ENCODE measurements at places on chromosomes 6 and 20.

GRCh38 chr20:61799394-61799923 is 266.2 kb downstream of the TAF4 start:
- DNase-seq, result no peak

- DNase-seq, result no peak
These were observed 35.7 kb upstream of the GABRR1 start for GRCh38 chr6:89252907-89253306.

- no peak for DNase-seq
These were observed 71.8 kb upstream of the PHACTR2 start for GRCh38 chr6:143605906-143606521.

DNA sequence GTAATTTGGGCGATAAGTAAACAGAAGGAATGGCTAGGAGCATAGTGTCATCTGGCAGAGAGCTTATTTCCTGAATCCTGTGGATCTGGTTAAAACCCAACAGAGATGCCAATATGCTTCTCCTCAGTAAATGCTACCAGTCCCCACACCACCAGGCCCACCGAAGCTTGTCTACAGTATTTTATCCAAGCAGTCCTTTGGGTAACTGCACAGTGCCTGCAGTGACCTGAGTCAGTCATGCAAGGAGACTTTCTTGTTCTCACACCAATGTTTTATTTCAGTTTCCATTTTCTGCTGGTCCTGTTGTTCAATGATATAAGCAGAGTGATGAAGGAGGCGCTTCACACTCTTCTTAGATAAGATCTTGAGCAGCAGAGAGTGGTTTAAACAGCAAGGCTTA is 326.3 kb downstream of the RIMS1 start:
- no peak for DNase-seq

- DNase-seq, result no peak
These were observed 339.6 kb downstream of the TPBG start for GRCh38 chr6:82703230-82703629.

GRCh38 chr6:158230967-158231550 is 62.9 kb downstream of the GTF2H5 start:
- no peak for DNase-seq

DNA sequence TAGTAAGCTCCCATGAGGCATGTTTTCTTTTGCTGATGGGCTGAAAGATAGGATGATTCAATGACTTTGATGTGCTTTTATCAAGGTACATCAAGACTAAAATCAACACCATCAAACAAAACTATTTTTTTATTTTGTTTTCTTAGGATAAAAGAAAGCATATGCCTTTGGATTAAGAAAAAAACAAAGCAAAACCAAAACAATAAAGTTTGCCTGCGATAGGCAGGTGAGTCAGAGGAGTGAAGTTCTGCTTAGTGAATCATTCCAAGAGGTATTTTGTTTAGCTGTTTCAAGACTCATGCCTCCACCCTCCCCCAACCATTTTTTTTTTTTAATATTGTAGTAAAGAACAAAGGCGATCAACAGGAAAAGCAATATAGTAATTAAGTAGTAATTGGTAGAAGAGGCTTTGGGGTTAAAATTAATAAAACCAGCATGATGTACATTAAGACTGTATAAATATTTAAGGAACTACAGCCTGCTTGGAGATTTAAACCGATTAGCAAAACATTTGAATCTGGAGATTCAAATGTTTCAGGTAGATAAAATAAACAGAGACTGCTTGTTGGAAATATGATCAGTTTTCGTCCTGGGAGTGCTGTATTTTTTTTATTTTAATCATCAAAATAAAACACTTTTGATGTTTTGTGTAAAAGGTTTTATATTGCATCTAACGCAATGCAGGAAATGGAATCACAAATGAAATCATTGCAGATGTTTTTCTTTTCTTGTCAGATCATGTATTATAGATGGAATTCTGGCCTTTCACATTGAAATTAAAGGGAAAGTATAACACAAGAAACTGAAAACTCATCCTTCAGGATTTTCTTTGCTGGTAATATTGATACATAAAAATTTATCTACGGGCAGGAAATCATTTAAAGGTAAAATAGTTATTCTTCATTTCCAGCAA is 482.3 kb upstream of the MANEA start:
- no peak for DNase-seq

DNA sequence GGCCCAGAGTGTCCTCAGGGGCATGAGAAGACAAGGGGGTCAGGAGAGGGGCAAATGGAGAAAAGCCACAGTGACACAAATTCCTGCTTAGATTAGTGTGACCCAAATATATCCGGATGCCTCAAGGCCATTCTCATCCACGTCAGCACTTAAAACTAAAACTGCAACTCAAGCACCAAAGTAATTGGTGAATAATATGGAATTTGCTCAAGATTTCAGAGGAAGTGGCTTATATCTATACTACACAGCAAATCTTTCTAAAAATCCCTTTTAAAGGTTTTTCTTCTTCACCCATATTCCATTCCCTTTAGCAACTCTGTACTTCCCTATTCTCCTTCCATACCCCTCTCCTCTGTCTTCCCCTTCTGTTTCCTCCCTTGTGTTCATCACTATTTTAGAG is 15.2 kb downstream of the DEF6 start:
- no peak for DNase-seq

DNA sequence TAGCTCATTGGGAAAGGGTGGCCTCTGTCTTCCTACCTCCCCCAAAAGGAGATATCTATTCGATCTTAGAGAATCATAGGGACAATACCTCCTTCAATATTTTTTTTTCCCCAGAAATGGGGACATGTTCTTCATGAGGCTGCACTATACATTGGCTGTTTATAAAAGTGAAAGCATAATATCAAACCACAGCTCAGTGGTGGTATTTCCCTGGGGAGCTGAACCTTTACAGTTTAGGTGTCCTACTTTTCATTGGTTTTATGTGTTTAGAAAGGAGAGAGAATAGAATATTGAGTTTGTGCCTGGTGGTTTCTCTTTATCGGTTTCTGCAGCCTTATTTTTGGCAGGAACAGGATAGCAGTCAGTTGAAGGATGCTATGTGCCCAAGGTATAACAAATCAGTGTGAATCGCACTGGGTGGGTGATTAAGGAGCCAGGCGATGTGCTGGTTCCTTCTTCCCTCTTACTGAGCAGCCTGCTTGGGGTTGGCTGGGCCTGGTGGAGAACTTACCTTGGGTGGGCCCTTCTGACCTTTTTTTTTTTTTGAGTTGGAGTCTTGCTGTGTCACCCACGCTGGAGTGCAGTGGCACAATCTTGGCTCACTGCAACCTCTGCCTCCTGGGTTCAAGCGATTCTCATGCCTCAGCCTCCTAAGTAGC is 25.2 kb downstream of the UST start:
- DNase-seq, result no peak

DNA sequence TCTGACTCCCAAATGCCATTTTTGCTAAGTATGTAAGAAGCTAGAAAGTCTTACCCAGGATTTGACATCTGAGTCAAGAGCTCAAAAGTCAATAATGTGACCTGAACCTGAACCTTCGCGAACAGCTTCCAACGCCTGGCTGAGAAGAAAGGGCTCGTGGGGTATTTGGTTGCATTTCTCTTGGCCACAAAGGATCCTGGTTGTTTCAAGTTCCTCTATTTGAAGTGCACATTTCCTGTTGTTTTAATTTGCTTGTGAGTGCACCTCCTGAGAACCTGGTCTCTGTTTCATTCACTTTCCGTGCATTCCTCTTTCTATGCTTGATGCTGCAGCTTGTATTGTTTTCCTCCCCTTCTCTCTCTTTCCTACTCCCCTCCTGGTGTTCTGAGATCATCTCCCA is 212.5 kb downstream of the FOXA2 start:
- no peak for DNase-seq

GRCh38 chr6:64083261-64083660 is 447.7 kb downstream of the PHF3 start:
- no peak for DNase-seq

DNA sequence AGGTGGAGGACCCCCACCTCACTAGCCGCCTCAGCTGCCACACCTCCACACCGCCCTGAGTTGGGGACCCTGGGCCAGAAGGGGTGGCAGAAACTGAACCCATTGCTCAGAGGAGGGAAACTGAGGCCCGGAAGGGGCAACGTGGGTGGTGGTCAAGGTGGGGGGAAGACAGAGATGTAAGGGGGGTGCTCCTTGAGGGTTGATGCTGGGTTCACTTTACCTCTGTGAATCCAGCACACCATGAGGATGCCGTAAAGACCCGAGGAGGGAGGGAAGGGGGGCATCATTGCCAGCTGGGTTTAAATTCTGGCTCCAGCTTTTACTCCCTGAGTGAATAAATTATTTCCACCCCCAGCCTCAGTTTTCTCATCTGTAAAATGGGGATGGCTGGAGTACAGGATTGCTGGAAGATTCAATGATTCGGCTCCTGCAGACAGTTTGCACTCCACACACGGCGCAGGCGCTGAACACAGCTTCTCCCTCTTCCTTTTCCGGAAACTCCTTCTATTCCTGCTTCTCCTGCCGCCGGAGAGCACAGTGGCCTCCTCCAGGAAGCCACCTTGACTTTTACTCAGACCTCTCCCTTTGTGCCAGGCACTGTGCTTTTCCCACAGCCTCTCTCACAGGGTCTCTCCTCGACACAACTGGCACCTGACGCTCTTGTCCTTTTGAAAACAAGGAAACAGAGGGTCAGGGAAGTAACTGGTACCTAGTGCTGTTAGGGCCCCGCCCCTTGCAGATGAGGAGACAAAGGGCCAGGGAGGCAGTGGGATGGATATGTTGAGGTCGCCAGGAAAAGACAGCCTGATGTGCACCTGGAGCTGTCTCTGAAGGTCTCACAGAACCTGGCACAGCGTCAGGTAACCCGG is 59.4 kb downstream of the UBE2V1 start:
- DNase-seq, result no peak

- DNase-seq, result no peak
These were observed 31.9 kb upstream of the PRELID3B start for GRCh38 chr20:59074456-59074855.

GRCh38 chr6:71482742-71483141 is 194.1 kb downstream of the OGFRL1 start:
- DNase-seq, result no peak

DNA sequence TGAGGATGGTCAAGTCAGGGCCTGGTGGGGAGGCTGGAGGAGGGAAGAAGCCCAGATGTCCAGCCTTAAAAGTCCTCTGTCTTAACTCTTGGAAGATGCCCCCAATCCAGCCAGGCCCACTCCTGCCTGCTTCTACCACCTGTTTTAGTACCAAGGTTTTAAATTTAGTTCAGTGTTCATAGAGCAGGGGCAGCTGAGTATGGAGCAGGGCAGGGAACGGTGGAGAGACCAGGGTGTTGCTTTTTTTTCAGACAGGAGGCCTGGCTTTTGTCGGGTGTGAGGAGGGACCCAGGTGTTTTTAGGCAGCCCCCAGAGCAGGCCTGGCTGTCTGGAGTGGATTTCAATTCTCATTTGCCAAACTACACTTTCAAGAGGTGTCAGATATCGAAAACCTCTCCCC is 278.8 kb downstream of the CDC5L start:
- no peak for DNase-seq

- DNase-seq, result no peak
These were observed 46.2 kb downstream of the PROKR2 start for GRCh38 chr20:5270603-5271002.

DNA sequence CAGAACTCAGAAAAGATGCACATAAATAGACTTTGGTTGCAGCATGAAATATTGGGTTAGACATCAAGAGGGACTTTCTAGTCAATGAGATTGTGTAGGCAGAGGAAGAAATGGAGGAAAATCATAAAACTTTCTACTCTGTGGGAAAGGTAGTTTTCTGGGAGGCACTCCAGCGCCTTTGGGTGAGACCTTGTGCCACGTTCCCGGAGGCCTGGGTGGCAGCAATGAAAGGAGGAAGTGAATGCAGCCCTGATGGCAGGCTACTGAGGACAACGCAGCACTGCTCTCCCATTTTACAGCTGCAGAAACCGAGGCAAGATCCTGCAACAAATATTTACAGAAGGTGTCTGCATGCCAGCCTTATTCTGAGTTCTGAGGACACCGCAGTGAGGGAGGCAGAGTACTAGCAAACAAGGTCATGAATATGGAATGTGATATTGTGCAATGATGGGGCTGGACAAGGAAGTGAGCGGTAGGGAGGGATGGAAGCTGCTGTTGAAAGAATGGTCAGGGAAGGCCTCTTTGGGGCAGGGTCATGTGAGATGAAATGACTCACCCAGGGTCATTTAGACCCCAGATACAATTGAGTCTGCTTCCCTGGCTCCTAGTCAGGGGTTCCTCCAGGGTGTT is 159.1 kb downstream of the TFAP2C start:
- no peak for DNase-seq

DNA sequence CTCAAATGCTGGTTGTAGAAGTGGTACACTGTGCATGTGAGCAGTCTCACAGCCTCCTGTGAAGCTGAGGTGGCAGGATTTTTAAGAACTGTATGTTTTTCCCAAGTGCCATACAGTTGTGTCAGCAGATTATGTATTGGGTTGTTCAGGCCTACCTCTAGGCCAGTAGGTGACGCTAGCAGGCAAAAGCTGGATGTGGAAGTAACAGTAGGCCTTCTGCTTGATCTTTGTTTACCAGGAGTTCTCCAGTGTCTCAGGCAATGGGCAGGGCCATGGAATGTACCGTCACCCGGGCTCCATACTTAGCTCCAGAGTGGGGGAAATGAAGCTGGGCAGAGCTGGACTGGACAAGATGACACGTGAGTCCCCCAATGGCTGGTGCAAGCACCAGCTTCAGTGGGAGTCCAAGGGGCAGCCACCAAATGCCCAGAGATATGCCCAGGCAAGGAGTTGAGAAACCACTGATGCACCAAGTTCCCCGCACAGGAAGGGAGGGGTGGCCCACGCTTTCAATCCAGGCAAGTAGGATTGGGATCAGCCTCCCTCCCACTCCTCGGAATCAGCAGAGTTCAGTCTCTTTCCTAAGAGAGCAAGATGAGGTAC is 289.7 kb downstream of the HTR1B start:
- DNase-seq, result no peak

- DNase-seq, result no peak
These were observed 61.1 kb downstream of the GRM4 start for GRCh38 chr6:34084591-34085290.

GRCh38 chr20:50202677-50203076 is 12.0 kb downstream of the CEBPB start:
- DNase-seq, result no peak

DNA sequence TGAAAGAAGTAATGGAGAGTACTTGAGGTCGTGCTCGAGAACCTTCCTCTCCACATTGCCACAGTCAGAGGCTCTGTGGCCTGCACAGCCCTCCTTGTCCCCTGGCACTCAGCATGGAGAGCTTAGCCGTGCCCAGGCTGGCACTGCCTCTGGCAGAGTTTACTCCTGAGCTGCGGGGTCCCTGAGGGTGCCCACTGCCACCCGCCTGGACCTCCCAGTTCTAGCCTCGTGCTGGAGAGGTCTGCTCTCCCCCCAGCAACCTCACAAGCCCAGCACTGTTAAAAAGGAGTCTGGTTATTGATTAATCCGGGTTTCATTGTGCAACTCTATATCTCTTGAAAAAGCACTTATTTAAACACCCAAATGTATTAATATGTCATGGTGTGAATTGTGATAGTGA is 226.8 kb downstream of the TMEM242 start:
- no peak for DNase-seq

GRCh38 chr20:17615645-17616479 is 46.0 kb downstream of the DSTN start:
- DNase-seq, result no peak

DNA sequence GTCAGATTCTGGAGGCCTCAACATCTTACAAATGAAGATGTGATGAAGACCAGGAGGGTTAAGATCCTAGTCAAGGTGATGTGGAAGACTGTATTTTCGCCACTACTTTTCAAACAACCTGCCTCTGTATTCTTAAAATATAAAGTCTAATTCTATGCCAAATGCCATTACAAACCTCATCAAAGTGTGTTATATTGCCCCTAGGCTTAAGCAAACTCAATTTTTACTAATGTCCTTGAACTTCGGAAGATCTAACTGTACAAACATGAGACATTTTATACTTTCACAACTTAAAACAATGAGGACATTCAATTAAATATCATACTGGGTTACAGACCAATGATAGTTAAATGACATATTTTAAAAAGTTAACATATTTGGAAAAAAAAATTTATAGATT is 19.1 kb downstream of the ASCC3 start:
- no peak for DNase-seq

Measured in activated CD8-positive, alpha-beta memory T cell treated with anti-CD3 and anti-CD28 coated beads for 48 hours (primary cell).